Stimulated activated CD8-positive, alpha-beta memory T cell treated with anti-CD3 and anti-CD28 coated beads, Interleukin-12 subunit alpha, Interleukin-12 subunit beta, amount 100 ng/mL, for 1 hour (primary cell): ENCODE measurements at places on chromosomes 13 and 19.

DNA sequence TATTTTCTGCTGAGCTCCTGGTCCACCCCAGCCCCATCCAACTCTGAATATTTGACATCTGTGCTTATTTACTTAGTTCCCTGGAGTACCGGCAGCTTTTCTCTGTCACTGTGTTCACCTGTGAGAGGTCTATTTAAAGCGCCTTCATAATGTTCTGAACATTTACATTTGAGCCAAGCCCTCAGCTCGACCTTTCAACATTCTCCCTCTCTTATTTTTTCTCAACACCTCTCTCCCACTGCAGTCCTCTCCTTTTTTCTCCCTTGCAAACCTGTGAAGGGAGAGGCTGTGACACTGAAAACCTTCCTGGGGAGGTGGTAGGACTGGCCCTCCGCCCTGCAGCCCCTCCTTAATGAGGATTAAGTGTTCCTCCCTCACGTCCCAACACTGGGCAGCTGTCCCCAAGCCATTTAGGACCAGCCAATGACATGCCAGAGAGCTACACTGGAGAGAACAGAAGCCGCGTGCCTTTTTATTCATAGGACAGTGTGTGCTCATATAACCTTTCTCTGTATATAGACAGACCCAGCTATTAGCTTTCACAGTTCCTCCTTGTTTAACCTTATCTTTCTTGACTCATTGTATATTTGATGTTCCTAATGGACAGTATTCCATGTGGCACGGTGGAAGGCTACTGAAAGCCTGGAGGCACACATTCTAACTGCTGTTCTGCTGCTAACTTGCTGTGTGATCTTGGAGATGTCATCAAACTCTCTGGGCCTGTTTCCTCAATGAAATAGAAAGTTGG is 134.8 kb downstream of the NUFIP1 start:
- no peak for DNase-seq

GRCh38 chr19:13267889-13268288 is 117.7 kb downstream of the IER2 start:
- DNase-seq = no peak

GRCh38 chr19:17606590-17607185 is 51.2 kb downstream of the COLGALT1 start:
- DNase-seq = no peak

DNA sequence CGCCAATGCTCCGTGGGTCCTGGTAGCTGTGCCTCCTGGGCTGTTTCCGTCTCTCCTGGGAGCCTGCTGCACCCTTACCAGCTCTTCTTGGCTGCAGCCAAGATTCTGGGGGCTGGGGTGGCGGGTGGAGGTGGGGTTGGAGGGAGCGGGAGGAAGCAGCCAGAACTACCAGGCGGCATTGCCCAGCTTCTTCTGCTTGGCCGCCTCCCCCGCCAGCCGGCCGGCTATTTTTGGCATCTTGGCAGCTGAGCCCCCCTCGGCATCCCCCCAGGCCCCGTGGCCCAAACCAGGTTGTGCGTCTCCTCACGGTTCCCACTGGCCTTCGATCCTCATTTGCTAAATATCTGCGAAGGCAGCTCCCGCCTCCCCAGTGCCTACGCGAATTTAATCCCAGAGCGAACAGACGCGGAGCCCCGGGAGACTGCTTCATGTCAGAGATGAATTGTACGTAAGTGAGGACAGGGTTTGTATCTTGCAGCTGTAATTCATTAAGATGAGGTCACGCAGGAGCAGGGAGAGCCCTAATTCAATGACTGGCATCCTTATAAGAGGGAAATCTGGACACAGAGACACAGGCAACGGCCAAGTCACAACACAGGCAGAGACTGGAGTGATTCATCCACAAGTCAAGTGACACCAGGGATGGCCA is 12.8 kb upstream of the PEAK3 start:
- no peak for DNase-seq

GRCh38 chr13:33228648-33229445 is 56.7 kb downstream of the STARD13 start:
- no peak for DNase-seq

GRCh38 chr13:93794197-93794885 is 567.7 kb downstream of the GPC6 start:
- DNase-seq = no peak

DNA sequence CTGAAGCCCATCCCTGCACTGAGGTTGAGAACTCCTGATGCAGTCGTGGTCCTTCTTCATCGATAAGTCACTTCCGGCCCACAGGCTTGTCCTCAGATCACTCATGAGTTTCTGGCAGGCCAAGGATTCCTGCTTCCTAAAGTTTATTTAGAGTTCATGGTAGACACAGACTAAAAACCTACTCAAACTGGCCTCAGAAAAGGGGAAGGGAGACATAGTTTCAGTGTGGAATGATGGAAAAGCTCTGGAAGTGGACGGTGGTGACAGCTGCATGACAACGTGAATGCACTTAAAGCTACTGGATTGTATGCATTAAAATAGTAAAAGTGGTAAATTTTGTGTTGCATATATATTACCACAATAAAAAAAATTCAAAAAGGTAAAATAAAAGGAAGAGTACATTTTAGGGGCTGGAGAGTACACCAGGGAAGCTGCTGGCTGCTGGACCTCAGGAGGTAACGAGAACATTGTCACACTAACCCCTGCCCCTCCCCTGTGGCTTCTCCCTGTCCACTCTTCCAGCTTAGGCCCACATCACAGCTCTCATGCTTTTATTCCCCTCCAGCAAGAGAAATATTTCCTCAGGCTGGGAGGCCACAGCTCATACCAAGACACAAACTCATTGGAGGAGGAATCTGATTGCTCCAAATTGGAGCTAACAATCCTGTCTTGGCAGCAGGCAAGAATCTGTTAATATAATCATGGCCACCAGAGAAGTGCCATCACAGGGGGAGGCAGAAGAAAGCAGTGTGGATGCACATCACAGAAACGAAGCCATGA is 741.0 kb downstream of the UQCRFS1 start:
- DNase-seq = no peak

- DNase-seq = no peak
These were observed 5.9 kb downstream of the CD37 start for GRCh38 chr19:49340865-49341718.

GRCh38 chr13:89393758-89394304 is 1722.7 kb downstream of the SLITRK5 start:
- DNase-seq = no peak

GRCh38 chr13:35917252-35917941 is 213.8 kb downstream of the DCLK1 start:
- no peak for DNase-seq

- DNase-seq = no peak
These were observed 385.6 kb downstream of the SLITRK6 start for GRCh38 chr13:85413664-85414063.

DNA sequence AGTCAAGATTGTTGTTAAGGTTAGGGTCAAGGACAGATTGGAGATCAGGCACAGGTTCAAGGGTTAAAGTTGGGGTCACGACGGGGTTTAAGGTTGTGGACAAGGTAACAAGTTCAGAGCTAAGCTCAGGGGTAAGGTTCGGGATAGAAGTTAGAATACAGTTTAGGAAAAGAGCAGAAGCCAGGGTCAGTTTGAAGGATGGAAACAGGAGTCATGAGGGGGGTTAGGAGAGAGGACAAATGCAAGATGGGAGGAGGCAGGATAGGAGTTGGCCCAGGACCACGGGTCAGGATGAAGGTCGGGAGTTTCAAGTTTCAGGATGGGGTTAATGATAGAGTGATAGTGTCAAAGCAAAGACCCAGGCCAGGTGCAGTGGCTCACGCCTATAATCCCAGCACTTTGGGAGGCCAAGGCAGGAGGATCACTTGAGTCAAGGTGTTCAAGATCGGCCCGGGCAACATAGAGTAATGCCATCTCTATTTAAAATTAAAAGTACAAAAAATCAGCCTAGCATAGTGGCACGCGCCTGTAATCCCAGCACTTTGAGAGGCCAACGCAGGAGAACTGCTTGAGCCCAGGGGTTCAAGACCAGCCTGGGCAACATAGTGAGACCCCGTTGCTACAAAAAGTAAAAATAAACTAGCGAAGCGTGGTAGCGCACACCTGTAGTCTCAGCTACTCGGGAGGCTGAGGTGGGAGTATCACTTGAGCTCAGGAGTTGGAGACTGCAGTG is 7.7 kb downstream of the NPHS1 start:
- no peak for DNase-seq

DNA sequence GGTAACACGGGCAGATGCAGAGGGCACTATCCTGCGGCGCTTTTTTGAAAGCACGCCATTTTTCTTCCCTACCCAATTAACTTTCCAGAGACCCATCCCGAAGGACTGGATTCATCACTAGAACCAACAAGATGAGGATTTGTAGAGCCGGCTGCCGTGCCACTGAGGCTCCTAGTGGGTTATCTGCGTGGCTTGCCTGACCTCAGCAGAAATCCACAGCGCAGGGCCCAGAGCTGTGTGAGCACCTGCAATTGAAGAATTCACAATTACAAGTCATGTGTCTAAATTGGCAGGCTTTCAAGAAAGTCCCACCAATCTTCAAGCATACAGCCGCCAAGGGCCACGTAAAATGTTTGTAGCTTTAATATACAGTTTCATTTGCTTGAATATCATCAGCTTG is 75.5 kb downstream of the ALOX5AP start:
- DNase-seq = no peak

DNA sequence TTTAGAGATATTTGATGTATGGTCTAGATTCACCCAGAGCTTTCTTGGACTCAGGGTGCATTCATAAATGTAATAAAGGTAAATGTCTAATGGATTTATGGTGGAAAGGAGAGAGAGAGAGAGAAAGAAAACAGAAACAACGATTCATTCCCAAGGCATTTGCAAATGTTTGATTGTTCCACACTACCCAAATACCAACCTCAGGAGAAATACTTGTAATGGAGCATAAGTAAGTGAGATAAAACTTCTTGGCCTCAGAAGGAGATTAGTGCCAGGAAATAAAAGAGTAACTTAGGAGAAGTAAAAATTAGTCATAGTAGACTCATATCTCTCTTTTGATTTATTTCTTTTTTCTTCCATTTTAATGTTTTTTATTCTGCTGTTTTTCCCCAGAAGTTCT is 40.6 kb upstream of the DGKH start:
- no peak for DNase-seq

- DNase-seq = no peak
These were observed 14.7 kb downstream of the TEX30 start for GRCh38 chr13:102758842-102759241.

DNA sequence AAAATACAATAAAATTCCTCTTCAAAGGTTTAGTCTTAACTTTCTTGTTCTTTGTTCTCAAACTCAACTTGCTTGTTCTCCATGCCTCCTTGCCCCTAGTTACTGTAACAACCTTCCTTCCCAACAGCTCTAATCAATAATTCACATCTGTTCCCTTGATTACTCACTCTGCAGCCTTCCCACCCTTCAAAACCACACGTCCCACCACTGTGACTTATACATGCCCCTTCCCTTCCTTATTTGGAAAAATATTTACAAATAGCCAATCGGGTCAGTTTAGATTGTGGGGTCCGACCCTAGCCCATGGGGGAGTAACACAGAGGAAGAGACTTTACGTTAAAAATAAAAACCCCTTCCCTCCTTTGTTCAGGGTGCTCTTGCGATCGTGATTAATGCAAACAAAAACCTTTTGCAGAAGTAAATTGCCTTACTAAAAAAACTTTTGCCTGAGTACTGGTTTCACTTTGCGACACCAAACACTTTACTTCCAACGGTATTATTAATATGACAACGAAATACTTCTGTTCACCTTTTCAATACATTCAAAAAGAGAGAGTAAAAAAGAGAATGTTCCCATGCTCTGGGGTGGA is 512 bp upstream of the ZNF93 start:
- DNase-seq = no peak

GRCh38 chr13:91698308-91698707 is 299.9 kb downstream of the GPC5 start:
- no peak for DNase-seq

DNA sequence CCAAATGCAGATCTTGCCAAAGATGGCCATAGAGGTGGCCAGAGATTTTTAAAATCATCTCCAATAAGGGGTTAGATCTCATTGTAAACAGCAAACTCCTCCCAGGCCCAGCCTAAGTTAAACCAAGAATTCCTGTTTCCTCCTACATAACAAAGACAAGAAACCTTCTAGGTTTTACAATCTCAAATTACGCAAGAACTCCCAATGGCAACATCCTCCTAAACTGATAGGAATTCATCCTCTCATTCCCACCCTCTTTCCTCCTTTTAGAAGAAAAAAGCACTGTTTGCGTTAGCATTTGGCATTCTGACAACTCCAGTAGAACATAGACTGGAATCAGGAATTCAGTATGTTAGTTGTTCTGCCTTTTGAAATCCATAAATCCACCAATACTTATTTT is 14.6 kb downstream of the PROSER1 start:
- DNase-seq = no peak

- no peak for DNase-seq
These were observed 188.3 kb downstream of the POSTN start for GRCh38 chr13:37410316-37410715.

DNA sequence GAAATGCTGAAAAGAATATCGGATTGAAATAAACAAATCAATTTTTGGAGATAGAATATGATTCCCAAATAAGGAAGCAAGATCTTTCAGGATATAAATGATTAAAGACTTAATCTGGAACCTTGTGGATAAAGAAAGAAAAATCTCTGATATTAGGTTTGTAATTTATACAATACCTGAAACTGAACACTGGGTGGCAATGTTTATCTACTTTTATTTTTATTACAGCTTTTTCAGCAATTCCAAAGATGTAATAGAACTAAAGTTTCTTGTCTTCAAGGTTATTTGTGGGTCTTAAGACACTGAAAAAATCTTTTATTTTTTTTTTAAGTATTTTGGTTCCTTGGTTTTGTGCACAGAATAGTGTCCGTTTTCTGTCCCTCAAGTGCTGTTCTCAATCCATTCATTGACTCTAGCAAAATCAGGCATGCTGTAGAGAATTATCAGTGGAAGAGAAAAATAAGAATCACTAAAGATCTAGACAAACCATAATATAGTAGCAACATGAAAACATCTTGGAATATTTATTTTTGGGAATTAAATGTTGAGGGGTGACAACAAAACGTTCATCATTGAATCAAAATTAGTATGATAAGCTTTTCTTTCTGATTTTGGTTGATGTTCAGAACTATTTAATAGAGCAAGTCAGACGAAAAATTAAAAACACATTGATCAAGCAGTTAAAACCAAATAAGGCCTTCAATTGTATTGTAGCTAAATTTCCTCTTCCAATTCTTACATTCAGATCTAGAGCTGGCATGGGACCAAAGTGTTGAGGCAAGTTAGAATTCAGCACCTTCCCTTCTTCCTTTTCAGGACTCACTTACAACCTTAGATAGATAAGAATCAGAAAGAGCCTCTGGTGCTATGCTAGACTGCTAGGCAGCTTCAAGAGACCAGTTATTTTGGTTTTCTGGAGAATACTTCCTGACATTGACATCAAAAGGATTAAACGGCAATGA is 704.4 kb upstream of the PCDH20 start:
- DNase-seq = no peak
